ENCODE measurements at places on chromosomes 2 and 18. TPM values are rescaled to one million over a fixed set of nuclear protein-coding genes. Genes with fewer than 3 reads are reported as not detected.

DNA sequence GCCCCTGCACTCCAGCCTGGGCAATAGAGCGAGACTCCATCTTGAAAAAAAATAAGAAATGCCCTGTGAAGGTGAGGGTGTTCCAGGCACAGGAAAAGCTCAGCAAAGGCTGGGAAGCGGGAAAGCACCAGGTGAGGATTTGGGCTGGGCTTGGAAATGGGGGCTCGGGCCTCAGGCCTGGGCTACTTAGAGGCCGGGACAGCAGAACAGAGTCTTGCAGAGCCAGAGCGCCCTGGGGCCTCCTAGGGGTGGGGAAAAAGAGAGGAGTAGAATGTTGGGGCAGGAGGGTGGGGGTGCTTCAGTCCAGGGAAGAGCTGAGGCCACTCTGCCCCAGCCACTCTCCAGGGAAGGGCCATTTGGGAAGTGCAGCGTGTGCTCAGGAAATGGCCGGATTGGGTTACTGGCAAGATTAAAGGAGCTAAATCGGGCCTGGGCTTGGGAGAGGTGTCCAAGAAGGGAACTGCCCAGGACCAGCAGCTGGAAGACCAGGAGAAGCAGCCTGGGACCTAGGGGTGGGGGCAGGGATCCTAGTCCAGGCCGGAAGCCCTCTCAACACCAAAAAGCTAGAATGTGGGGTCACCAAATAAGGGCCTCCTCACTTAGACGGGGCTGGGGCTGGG, 13.8 kb upstream of the DES start:
- no peak for DNase-seq

R3HDM1 gene
- total RNA-seq: 7.8 TPM

GRCh38 chr2:238427435-238428162, 872 bp downstream of the ASB1 start:
- peak; percentile 15 for DNase-seq

DNA sequence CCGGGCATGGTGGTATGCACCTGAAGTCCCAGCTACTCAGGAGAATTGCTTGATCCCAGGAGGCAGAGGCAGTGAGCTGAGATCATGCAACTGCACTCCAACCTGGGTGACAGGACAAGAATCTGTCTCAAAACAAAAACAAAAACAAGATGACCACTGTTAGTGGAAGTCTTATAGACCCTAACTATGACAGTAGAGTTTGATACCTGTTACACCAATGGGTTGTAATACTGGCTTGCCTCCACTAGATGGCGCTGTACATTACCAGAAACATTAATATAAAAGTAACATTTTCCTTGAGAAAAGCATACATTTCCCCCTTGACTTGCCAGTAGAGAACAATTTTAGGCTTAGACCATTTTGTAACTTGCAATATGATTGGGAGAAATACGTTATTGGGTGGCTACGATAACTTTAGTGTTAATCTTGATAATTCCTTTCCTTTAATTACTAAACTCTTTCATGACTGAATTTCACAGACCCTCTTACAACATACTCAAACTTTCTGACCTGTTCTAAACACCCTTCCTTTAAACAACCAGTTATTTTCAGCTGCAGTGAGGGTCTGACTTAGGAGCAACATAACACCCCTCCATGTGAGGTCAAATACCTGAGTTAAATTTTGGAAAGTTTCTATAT, 19.5 kb downstream of the SLC25A52 start:
- peak; percentile 36 for DNase-seq

GKN2 gene
- not detected for total RNA-seq

- peak; percentile 60 for DNase-seq
Measured at GRCh38 chr2:237540823-237541222, 25.6 kb upstream of the PRLH start.

DNA sequence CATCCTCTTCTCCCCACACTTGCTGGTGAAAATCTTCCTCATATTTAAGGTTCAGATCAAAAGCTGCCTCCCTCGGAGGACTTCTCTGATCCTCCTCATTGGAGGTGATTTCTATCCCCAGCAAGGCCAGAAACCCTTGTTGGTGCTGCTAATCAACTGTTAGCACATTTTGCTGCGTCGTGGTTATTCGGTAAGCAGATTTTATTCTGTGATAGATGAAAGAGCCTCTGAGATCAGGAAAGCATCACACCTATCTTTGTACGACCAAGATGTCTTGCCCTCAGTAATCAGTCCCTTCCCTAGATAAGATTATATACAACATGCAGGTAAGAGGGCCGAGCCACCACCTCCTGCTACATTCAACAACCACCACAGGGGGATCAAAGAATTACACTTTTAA, 40.1 kb downstream of the DDX18 start:
- DNase-seq: no peak

DNA sequence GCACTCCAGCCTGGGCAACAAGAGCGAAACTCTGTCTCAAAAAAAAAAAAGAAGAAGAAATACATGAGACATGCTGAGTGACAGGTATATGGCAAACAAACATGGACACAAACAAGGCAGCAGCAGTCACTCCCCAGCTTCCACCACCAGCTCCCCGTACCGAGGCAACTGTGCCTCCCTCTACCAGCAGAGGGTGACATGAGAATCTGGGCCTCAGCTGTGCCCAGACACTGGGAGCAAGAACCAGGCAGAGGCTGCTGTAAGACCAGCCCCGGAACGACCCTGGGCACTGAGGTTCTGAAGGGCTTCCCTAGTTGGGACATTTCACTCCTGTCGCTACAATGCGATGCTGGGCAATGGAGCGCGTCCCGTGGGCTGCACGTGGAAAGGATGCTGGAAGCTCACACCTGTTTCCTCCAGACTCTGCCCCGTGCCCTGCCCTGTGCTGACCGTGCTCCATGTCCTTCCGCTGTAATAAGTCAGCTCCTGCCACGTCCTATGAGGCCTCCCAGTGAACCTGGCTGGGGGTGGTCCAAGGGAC, 37.1 kb downstream of the BOK start:
- DNase-seq: no peak

ABCG8 gene
- total RNA-seq: not detected

STARD6 gene
- total RNA-seq: 0.28 TPM

DNA sequence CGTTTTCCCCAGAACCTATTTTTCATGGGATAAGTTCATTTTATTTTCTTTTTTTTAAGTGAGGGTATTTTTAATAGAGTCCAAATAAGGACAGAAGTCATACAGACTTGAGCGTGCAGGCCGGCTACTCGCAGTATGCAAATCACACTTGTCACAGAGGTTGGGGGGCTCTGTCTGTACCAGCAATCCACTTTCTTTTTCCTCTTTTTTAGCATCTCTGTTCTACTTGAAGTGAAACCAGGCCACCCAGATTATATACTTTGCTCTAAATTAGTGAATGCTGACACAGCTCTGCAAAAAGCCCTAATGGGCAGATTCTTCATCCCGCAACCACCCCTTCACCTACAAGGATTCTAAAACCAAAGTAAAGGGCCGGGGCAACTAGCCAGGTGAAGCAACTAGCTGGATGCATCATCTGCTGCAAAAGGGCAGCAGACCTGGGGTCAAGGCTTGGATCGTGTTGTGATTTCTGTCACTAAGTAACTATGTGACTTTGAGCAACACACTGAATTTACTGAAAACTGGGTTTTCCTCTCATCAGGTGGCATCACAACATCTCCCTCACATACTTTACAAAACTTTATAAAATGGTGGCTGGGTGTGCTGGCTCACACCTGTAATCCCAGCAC, 18.4 kb downstream of the KDSR start:
- DNase-seq: no peak

DNA sequence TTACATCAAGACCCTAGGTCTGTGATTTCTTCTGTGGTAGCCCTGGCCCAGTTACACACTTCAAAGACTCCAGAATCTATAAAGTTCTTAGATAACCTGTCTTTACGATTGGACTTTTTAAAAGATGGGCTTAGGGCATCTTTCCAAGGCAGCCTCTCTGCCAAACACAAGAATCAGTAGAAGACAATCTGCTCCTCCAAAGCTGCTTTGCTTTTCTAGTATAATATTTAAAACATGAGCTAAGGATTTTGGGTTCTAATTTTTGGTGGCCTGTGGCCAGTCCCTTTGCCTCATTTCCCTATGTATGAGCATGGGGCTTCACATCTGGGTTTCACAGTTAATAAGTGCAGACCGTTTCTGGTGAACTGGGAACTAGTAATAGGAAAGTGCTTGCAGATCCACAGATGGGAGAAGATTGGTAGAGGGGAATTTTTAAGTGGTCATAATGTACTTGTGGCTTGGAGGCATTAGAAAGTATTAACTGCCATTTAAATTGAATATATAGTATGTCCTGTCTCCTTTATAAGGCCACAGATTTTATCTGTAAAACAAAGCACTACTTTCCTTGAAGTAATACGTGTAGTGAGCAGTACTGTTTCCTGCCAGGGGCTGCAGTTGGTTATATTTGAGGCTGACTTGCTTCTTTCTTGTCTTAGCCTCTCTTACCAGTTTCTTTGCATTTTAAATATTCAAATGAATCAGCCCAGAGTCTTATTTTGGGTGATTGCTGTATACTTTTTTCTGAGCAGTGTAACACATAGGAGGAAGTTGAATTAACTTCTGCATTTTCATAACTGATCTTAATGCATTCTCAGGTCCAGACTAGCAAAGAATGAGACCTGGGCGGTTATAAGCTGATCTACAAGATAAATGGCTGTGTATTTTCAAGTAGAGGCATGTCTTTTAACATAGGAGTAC, 1.5 kb downstream of the ARPC2 start:
- no peak for DNase-seq

GRCh38 chr2:189348369-189348768, 92.9 kb upstream of the WDR75 start:
- DNase-seq: no peak

DNA sequence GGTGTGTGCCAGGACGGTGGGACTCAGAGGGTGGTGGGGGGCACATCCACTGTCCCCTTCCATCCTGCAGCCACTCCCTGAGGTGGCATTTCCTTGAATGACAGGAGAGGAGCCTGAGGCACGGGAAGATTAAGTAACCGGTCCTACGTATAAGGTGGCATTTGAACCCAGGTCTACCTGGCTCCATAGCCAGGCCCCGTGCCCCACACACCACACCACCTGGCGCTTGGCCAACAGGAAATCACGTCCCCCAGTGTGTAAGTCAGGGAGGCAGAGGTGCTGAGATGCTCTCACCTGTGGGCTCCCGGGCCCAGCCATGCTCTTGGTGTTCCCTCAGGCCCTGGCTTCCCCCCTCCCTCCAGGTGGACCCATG, 53.7 kb downstream of the HPCAL1 start:
- DNase-seq: no peak

GRCh38 chr2:181174611-181175580, 194.5 kb downstream of the UBE2E3 start:
- DNase-seq: peak; percentile 50

DSG2 gene
- total RNA-seq: 1.7 TPM

GRCh38 chr2:108946442-108946841, 42.6 kb downstream of the EDAR start:
- no peak for DNase-seq

DNA sequence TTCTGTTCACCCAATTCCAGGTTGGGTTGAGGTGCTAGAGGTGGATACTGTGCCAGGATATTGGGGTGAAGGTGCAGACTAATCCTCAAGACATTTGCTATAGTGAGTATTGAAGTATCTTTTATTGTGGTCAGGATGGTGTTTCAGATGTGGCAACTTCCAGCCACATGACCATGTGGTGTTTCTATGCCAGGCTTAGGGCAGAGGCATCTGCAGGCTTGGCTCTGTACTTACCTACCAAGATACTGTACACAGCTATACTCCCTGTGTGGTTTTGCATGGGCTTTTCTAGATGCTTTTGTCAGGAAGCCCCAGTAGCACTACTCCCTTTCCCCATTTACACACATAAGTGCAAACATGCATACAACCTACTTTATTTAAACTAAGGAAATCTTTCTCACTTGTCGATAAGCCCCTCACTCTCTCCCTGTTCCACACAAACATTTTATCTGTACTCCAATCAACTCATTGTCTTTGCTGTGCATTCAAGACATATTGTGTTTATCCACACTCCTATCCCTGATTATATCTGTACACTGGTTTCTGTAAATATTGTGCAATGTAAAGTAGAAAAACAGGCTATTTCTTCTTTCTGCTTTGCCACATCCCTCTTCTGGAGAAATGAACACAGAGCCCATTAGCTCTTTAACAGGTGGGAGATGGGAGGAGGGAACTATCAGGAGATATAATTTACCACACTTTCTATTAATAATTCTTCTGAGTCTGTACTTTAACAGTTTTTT, 12.3 kb downstream of the ARL6IP6 start:
- DNase-seq: no peak

Data from IMR-90 (cell line).